ENCODE measurements at places on chromosomes 3 and 15.

DNA sequence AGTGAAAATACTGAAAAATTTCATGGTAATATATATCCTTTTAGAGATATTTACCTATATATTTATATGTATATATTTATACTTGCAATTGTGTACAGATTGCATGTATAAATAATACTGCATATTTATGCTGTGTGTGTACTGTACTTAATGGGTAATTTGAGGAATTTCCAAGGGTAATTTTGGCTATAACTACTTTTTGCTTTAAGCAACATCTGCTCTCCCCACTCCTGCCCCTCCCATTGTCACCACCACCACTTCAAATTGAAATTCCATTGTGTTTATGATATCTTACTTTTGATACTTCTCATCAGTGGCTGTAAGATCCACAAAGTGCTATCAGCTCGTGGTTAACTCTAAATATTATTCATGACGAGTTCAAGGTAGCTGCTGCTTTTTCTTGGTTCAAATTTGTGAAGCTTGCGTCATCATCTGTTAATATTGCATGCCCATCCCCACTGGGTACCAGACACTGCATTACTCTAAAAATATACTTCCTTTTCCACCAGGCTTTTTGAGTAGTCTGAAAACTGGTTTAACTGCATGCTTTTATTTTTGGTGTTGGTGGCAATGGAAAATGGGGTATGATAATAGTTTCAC lies 91.7 kb upstream of the MITF start:
- DNase-seq = no peak

DNA sequence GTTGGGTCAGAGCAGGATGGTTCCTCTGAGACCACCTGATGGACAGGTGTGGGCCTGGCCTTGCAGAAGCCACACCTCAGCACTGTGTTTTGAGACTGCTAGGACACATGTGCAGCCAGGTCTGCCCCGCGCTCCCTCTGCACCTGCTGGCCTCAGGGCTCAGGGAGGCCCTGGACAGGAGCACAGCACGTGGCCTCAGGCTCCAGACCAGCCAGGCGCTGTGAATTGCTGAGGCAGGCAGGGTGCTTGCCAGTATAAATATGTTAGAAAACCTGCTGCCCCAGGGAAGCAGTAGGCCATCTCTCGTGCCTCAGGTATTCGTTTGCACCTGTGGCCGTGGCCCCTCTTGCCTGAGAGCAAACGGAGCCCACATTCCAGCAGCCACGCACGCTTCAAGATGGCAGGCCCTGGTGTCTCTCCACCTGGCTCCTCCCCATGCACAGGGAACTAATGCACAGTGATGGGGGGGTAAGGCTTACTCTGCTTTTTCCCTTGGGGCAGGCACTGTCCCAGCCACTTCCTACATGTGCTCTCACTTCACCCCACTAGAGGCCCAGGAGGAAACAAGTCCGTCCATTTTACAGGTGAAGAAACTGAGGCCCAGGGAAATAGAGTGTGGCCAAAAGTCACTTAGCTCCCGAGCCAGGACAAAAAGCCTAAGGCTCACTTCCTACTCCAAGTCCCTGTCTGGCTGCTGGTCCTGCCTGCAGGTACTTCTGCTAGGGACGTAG lies 20.4 kb downstream of the SEC61A1 start:
- DNase-seq = no peak

DNA sequence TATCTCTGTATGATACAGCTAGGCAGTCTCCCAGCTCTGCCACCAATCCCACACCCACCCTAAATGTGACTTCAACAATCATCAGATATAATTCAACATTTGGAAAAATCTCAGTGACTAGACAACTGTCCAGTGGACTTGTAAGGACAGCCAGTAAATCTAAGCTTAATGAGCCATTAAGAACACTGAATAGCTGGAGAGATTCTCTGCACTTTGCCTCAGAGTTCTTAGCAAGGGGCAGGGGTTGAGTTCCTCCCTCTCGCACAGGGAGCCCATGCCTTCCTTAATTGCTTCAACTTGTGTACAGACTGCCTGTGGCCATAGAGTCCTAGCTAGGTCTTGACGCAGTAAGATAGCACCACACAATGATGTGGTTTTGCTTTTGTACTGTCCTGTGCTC lies 15.6 kb downstream of the MEX3B start:
- no peak for DNase-seq

- no peak for DNase-seq
These were observed 6.5 kb upstream of the TBC1D23 start for GRCh38 chr3:100254168-100254777.

GRCh38 chr15:64132217-64132616 lies 19.3 kb upstream of the SNX22 start:
- no peak for DNase-seq

DNA sequence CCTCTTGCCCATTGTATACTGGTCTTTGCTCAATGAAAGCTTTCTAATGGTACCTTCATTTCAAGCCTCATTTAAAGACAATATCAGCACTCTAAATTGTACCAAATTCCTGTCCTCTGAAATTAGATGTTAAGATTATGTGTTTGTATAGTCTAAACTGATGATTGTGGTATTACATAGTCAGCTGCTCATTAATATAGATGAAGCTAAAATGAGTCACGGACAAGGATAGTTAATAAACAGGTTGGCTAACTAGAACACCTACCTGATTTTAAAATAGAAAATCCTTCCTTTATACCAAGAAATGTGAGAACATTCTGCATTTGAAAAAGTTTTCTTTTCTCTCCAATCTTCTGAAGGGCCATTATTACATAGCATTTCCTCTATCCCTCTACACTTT lies 2.9 kb downstream of the PRKCI start:
- DNase-seq = no peak

DNA sequence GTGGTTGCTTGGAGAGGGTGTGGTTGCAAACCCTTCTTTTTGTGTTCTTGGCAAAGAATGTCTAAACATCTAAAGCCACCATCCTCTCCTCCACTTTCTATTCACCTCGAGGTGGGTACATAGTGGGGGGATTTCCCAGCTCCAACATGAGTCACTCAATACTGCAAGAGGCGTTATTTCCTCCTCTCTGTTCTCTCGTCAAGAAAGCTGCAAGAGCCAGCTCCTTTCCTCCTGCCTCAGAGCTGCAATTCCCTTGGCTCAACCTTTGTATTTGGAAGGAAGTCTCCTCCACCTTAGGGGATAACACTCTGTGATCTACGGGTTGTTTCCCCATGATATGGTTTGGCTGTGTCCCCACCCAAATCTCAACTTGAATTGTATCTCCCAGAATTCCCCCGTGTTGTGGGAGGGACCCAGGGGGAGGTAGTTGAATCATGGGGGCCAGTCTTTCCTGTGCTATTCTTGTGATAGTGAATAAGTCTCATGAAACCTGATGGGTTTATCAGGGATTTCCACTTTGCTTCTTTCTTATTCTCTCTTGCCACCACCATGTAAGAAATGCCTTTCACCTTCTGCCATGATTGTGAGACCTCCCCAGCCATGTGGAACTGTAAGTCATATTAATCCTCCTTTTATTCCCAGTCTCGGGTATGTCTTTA lies 138.4 kb downstream of the PLCL2 start:
- peak; percentile 16 for DNase-seq

DNA sequence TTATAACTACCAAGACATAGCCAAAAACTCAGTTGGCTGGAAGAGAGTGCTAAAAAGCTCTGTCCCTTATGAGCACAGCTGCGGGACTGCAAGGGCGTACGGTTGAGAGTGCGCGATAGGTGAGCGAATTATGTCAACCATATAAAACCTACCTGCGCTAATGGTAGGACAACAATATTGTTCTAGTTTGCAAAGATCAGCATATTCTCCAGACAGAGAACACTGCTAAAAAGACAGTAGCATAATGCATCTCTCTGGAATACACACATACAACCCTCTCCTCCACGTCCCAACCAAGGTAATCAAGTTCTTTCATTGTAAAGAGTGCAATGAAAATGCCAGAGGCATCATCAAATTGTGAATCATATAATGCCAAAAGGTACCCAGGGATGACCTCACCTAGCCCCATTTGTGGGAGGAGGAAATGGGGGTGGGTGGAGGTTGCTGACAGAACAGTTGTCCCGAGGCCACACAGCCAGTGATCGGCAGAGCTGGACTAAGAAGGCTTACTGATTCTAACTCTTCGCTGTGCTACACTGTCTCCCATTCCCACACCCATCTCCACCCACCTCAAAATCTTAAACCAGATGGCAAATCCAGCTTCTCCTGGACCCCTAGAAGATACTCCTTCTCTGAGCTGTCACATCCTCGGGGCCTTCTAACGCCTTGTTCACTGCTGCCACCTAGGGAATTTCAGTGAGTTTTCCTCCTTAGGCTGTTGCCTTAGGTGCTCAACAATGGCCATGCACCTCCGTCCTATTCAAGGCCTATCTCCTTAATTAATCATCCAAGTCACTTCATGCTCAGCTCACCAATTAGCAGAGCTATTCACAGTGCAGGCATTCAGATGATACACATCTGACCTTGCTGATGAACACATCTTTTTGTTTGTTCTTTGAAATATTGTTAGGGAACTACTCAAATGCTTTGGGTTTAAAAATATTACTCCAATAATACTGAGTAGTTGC lies 60.7 kb downstream of the RPL22L1 start:
- no peak for DNase-seq

DNA sequence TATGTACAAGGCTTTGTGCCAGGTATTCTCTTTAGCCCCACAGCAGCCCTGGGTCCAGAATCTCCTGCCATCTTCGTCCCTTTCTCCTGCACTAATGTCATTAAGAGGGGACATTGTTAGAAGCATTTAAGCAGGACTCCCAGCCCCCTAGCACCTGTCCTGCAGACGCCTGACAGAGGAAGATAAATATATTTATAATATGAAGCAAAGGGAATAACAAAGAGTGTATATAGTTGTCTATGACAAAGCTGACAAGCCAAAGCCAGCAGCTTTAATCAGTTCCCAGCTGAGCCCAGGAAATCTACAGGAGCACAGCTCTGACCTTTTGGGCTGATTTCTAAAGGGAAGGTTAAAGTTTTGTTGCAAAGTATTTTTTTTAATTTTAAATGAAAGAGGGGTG lies 96.0 kb downstream of the MEGF11 start:
- no peak for DNase-seq

GRCh38 chr15:77179541-77179998 lies 108.7 kb upstream of the TSPAN3 start:
- DNase-seq = no peak

DNA sequence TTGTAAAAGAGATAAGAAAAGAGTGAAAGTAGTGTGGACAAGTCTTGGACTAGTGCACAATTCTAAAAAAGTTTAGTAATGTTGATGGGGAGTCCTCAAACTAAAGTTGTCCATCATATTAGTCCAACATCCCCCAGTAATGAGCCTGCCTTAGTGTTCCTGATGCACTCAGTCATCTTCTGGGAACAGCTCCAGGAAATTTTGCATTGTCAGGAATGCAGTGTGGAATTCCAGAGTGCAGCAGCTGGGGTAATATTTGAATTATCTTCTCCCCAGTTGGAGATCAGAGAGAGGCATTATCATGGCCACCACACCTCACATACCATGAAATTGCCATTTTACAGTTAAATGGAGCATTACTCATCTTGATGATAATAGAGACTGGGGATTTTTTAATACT lies 528.8 kb upstream of the NAALADL2 start:
- no peak for DNase-seq

DNA sequence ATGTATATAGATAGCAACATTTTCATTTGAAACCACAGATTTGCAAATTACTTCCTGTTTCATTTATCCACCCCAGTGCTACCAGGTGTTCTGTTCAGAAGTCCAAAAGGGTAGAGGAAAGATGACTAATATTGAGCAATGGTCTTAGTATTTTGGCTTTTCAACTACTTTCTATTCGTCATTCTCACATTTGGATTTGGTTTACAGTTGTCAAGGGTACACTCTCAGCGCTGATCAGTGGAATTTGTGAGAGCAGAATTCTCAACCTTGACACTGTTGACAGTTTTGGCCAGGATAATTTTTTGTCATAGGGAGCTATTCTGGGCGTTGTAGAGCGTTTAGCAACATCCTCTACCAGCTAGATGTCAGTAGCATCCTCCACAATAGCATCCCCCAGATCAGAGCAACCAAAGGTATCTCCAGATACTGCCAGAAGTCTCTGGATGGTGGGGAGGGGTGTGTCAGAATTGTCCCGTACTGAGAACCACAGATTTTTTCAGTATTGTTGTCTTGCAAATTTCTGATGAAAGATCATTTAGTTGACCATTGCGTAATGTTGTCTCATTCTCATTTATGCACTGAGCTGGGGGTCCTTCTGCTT lies 4.2 kb downstream of the HMCES start:
- no peak for DNase-seq

GRCh38 chr3:14333215-14333614 lies 69.2 kb upstream of the SLC6A6 start:
- no peak for DNase-seq

Data from kidney epithelial cell (primary cell).